ENCODE measurements at places on chromosomes 7 and 10.

GRCh38 chr7:38507384-38507783, 123.8 kb downstream of the AMPH start:
- no peak for DNase-seq

- DNase-seq = no peak
Observed at GRCh38 chr7:5420067-5420880, 3.4 kb downstream of the TNRC18 start.

- DNase-seq = no peak
Observed at GRCh38 chr7:36025190-36025589, 127.9 kb upstream of the EEPD1 start.

DNA sequence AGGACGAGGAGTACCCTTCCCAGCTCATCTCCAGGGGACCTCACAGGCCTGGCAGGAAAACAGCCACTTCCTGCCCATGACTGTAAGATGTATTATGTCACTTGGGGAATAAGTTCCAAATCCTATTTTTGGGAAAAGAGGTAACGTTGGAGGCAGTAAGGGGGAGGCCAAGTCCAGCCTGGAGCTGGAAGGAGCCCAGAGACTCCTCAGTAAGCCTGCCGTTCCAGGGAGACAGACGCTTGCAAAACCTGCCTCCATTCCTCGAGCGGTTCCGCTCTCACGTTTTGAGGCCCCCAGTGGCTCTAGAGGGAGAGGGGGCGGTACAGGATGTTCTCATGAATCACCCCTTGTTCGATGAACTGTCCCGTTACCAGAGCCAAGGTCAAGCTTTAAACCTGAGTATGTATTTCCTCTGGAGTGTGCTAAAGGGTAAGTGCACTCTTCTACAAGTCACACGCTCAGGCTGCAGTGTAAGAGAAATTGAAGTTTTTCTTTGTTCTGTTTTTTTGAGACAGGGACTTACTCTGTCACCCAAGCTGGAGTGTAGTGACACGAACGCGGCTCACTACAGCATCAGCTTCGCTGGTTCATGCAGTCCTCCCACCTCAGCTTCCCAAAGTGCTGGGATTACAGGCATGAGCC, 45.5 kb upstream of the CYTH3 start:
- DNase-seq = no peak

DNA sequence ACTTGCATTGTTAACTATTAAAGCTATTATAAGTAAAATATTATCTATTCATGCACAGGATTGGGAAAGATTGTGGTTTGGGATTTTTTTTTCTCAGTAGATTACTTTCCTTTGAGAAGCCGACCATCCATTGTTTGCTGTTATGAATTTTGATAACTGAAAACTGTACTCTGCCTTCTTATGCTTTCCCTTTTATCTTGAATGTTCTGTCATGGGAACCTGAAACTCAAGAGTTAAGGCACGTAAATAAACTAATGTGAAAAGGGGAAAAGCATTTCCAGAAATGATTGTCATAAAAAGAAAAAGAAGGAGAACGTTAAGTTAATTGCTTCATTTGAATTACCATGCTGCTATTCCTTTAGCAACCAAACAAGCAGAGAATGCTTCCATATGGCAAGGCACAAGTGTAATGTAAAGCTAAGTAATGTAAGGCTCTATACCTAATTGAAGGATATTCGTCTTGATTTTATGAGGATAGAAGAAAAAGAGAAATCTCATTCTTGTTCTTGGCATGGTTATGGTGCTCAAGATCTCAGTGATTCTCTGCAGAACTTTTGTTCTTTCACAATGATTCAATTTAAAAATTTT, 370.8 kb downstream of the AUTS2 start:
- no peak for DNase-seq

- no peak for DNase-seq
Observed at GRCh38 chr7:37488163-37488764, 39.6 kb upstream of the ELMO1 start.

GRCh38 chr10:101000127-101000914, 713 bp downstream of the LZTS2 start:
- no peak for DNase-seq

GRCh38 chr10:89118091-89118490, 89.0 kb downstream of the CH25H start:
- no peak for DNase-seq

GRCh38 chr10:78165617-78166016, 132.0 kb downstream of the RPS24 start:
- DNase-seq = no peak

DNA sequence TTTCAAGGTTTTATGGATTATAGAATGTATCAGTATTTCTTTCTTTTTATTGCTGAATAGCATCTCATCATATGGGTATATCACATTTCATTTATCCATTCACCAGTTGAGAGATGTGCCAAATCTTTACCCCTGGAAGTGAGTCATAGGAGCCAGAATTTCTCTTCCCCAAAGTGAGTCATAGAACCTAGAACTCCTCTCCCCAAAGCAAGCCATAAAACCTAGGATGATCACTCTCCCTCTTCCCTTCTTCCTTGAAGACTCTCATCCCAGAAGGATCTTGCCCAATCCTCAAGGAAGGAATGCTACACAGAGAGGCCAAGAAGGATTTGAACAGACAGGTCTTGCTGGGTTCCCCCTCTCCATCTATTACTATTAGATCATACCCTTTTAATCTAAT, 199.9 kb downstream of the EVX1 start:
- no peak for DNase-seq
